ENCODE measurements at places on chromosomes 4 and X. TPM values are rescaled to one million over a fixed set of nuclear protein-coding genes. Genes with fewer than 3 reads are reported as not detected.

The NUDT10 gene
- total RNA-seq, result 23.8 TPM

The PDGFC gene
- total RNA-seq, result 2.1 TPM

The COX7B2 gene
- not detected for total RNA-seq

The EVC2 gene
- total RNA-seq, result 6.4 TPM

The PLAC8 gene
- total RNA-seq, result 0.80 TPM

The ANKRD37 gene
- total RNA-seq, result 2.8 TPM

The FAM53A gene
- 2.8 TPM for total RNA-seq

The NAA15 gene
- 119 TPM for total RNA-seq

The CDX4 gene
- 2.2 TPM for total RNA-seq

The SULT1E1 gene
- not detected for total RNA-seq

The ZAR1 gene
- 0.78 TPM for total RNA-seq

The TRIM2 gene
- total RNA-seq, result 59.8 TPM

The HEPH gene
- total RNA-seq, result 41.4 TPM
